ENCODE measurements at places on chromosomes 7 and 10.
A peak's percentile ranks its signal among the peaks of the same experiment; 100 is the strongest.

DNA sequence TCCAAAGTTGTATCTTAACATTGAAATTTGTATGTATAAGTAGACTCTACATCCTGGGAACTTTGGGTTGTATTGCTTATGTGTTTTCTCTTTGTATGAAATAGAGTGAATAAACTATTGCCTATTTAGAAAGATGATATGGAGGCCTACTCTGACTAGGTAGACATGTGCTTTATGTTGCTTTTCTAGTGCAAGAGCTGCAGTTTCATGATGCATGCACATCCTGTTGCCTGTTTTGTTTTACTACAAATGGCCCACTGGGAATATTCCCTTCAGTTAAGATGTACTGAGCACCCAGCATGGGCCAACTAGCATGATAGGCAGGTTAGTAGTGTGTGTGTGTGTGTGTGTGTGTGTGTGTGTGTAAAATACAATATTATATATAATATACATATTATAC, 282.1 kb upstream of the LRGUK start:
- DNase-seq: no peak

- no peak for DNase-seq
Measured at GRCh38 chr10:35934642-35934995, 292.5 kb upstream of the FZD8 start.

DNA sequence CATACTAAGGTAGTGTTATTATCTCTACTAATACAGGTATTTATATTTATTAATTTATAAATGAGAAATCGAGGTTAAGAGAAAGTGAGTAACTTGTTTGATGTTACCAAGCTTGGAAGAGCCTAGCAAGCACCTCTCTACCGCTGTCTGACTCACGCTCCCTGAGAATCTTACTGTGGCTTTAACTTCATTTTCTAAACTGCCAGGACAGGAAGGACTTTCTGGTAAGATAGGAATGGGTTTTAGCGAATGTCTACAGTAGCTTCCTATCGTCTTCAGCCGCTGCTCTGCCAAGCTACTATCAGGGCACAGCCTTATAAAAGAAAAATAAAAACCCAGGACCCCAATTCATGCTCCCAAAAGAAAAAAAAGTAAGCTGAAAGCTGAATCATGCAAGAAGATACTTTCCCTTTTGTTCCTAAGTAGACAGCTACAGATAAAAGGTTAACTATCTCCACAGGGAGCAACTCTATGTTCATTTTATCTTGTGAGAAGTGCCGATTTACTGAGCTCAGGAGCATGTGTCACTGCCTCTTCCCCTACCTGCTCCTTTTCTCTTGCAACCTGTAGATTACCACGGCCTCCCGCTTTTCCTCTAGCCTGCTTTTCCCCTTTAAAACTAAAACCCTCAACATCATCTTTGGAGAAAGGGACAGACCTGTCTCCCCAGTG, 60.2 kb downstream of the THNSL1 start:
- DNase-seq: no peak

- peak; percentile 10 for DNase-seq
Measured at GRCh38 chr10:52368725-52369124, 54.6 kb downstream of the DKK1 start.

- DNase-seq: no peak
Measured at GRCh38 chr10:35752469-35753461, 110.7 kb upstream of the FZD8 start.

GRCh38 chr7:70704831-70705346, 427.1 kb upstream of the GALNT17 start:
- no peak for DNase-seq

DNA sequence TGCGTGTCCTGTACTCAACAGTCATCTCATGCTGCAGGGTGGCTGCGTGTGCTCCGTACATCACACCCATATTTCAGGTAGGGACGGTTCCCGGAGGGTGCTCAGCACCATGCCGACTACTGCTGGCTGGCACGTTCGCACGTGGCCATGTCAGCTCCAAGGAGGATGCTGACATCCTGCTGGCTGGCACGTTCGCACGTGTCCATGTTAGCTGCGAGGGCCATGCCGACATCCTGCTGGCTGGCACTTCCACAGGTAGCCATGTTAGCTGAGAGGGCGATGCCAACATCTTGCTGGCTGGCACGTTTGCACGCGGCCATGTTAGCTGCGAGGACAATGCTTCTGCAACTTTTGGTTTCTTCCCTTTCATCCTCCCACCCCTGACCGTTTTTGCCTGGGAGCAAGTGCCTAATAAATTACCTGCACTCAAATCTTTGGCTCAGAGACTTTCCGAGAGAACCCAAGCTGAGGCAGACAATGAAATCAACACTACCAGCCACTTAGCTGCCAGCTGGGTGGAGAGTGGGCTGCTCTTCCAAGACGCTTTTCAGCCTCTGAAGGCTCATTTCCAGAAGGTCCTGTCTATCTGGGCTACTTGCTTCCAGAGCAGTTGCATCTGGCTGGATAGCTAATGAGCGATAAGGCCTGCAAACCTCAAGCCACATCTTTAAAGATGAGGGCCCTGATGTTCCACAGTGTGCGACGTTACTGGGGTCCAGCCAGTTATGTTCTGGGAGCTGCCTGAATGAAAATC, 104.6 kb downstream of the WDR37 start:
- DNase-seq: no peak

GRCh38 chr7:64793106-64793755, 997 bp upstream of the ZNF138 start:
- DNase-seq: peak; percentile 43

- no peak for DNase-seq
Measured at GRCh38 chr10:405648-406047, 270.4 kb downstream of the ZMYND11 start.

- DNase-seq: peak; percentile 47
Measured at GRCh38 chr10:58588673-58589265, 76.1 kb downstream of the BICC1 start.

GRCh38 chr7:70944516-70944915, 187.4 kb upstream of the GALNT17 start:
- no peak for DNase-seq

GRCh38 chr10:89846281-89846630, 144.9 kb downstream of the KIF20B start:
- DNase-seq: peak; percentile 37

- no peak for DNase-seq
Measured at GRCh38 chr10:95525033-95525418, 36.1 kb downstream of the SORBS1 start.

DNA sequence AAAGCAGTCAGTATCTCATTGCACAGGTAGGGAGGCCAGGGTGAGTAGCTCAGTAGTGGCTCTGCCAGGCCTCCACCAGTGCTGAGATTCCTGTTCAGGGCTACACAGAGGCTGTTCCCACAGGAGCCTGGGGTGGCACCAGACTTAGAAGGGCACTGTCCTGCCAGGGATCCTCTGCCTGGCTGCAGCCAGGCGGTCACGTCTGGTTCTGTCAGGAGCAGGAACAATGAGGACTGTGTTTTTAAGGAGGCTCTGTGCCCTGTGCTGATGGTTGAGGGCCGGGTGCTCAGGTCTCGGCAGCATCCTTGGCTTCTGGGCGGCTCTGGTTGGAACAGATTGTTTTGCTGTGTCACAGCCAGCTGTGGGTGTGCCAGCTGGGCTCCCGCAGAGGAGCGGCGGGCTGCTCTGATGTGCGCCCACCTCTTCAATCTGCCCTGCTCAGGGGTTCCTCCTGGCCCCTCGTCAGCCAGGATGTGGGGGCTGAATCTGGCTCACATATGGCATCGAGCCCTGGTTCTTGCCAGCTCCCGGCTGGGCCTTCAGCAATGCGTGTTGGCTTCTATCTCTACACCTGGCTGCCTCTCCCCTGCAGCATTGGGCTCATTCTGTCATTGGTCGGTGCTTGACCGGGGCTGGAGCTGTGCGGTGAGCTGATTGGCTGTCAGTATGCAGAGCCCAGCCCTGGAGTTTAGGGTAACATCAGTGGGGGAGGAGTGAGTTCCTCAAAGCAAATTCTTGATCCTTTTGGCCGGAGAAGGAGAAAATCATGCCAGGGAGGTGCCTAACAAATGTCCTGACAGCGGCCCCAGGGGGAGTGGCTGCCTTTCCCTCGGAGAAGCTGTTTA, 41.2 kb downstream of the TACR2 start:
- peak; percentile 50 for DNase-seq

DNA sequence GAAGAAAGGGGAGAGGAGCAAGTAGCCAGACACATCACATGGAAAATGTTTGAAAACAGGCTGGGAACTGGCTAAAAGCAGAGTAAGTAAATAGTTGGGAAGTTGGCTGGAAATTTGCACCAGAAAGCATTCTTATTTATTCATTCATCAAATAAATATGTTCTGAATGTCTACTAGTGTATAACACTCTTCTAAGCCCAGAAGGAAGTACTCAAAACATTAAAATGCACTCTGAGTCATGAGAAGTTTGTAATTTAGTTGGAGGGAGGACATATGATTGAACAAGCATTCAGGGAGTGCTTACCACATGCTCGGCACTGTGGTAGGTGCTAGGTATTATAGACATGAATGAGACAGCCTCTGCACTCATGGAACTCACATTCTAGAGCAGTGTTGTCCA, 37.0 kb upstream of the CNNM1 start:
- peak; percentile 69 for DNase-seq

DNA sequence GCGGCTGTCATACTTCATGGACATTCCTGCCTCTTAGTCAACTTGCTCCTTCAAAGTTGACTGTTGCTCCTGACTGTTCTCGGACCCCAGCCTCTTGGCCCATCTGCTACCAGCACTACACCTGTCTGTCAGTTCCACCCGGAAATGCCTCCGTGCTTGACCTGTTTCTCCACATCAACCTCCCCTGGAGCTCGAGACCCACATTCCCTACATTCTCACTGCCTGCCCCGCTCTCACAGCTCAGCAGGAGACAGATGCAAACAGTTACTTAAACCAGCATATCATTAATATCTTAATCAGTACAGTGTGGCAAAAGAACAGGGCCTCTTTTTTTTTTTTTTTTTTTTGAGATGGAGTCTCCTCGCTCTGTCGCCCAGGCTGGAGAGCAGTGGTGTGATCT, 174.3 kb downstream of the NRP1 start:
- DNase-seq: no peak

GRCh38 chr7:135205850-135206249, 5.5 kb downstream of the WDR91 start:
- DNase-seq: no peak

- DNase-seq: no peak
Measured at GRCh38 chr7:16409777-16410176, 11.6 kb downstream of the CRPPA start.

GRCh38 chr10:32239769-32240168, 107.2 kb downstream of the EPC1 start:
- DNase-seq: peak; percentile 79

GRCh38 chr7:109545686-109546085, 976.0 kb downstream of the DNAJB9 start:
- DNase-seq: peak; percentile 10

- DNase-seq: no peak
Measured at GRCh38 chr7:131835141-131835540, 278.7 kb upstream of the PODXL start.

DNA sequence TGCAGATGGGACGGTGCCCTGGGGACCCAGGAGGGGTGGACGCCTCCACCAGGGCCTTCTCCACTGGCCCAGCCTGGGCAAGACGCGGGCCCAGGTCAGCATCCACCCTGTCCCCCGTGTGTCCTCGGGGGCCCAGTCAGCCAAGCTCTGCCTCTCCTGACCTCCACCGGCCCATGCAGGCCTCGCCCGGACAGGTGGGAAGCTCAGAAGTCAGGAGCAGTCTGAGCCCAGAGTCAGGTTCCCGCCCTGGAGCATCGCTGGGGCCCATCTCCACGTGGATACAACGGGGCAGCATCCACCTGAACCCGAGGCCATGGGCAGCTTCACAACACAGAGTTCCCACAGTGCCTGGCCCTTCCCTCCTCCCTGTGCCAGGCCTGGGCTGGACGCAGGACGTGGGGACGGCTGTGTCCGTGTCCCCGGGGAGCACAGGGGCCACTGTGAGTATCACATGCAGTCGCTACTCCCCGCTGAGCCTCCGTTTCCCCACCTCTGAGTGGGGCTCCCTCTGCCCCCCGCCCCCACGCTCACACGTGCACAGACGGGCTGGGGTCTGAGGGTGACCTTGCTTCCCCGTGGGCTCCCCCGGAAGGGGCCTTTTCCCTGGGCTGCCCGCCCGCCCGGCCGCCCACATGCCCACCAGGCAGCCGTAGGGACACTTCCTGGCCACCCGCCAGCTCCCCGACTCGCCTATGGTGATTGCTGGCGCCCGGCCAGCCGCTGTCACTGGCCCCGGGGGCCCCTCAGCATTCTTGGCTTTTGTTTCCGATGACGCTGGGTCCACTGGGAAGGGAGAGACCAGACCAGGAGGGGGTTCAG, 64.3 kb downstream of the PDGFA start:
- DNase-seq: peak; percentile 49

DNA sequence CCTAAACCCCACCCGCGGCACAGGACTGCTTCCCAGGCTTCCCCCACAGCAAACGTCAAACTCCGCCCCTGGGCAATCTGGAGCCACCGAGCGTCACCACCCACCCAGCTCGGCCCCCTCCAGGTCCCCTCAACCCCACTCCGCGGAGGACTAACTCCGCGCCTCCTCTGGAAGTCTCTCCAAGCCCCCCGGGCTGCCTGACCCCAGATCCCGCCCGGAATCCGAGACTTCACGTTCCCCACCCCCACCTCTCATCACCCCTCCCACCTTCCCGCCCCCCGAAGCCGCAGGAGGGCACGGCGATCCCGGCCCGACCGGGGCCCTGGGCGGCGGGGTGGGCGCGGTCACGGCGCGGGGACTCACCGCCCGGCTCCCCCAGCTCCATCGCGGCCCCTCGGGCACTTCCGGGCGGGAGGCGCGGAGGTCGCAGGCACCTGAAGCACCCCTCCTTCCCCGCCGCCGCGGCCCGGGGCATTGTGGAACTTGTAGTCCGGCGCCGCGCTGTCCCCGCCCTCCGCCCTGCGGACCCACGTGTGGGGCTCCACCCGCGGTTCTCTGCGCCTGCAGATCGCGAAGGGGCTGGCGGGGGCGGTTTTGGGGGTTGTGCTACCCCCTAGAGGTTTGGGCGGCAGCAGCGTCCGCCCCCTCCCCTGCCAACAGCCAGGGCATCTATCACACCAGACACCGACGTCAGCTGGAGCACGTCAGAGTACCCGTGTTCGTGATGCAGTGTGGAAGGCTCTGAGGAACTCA, at the start of gene TMUB1:
TSS of gene TMUB1 (minus strand) at position 423 of the 753 bp plus-strand sequence. CDS start 930 bp downstream, outside the sequence.
- DNase-seq: peak; percentile 73

DNA sequence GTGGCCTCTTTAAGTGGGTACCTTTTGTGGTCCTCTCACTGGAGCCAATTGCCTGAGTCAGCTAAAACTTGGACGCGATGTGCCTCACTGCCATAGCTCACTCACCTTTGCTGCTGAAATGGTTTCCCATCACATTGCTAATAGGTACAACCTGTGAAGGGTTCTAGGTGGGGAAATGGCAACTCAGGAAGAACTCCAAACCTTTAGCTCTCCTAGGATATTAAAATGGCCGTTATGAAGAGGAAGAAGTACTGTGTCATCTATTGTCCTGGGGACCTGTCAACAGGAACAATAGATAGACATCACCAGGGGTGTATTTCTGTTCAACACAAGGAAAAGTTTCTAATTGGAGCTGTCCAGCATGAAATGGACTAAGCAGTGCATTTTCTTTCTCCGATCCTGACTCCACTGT, 1.2 kb upstream of the ZNF655 start:
- DNase-seq: no peak

All from epithelial cell of esophagus (primary cell).